ENCODE measurements at places on chromosomes 1 and 21.
A peak's percentile ranks its signal among the peaks of the same experiment; 100 is the strongest.

GRCh38 chr1:38727684-38728584 is 131.6 kb downstream of the RRAGC start:
- DNase-seq = peak; percentile 87

DNA sequence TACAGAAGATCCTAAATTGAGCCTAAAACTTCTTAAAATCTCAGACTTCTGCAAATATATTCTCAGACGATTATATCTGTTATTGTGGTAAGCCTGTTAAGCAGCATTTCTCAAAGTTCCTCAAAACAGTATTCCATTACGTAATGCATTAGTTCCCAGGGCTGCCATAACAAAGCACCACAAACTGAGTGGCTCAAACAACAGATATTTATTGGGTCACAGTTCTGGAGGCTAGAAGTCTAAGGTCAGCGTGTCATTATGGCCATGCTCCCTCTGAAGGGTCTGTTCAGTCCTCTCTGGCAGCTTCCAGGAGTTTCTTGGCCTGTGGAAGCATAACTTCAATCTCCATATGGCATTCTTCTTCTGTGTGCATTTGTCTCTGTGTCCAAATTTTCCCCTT is 103.5 kb upstream of the ST6GALNAC5 start:
- no peak for DNase-seq

GRCh38 chr1:145720878-145721671 is 1.8 kb downstream of the CD160 start:
- peak; percentile 4 for DNase-seq

DNA sequence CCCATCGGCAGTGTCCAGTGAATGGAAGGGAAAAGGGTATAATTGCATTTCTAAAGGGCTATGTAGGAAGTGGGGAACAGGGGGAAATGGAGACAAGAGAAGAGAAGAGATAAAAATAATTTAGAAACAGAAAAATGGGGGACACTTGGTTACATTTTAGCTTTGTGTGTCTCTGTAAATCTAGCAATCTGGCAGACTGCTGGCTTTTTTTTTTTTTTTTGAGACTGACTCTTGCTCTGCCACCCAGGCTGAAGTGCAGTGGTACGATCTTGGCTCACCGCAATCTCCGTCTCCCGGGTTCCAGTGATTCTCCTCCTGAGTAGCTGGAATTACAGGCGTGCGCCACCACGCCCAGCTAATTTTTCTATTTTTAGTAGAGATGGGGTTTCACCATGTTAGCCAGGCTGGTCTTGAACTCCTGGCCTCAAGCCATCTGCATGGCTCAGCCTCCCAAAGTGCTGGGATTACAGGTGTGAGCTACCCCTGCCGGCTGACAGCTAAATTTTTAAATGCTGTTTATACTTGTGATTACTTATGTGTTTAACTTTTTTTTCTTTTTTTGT is 53.4 kb downstream of the AGPAT3 start:
- no peak for DNase-seq

GRCh38 chr1:106676021-106676420 is 380.5 kb upstream of the PRMT6 start:
- no peak for DNase-seq

DNA sequence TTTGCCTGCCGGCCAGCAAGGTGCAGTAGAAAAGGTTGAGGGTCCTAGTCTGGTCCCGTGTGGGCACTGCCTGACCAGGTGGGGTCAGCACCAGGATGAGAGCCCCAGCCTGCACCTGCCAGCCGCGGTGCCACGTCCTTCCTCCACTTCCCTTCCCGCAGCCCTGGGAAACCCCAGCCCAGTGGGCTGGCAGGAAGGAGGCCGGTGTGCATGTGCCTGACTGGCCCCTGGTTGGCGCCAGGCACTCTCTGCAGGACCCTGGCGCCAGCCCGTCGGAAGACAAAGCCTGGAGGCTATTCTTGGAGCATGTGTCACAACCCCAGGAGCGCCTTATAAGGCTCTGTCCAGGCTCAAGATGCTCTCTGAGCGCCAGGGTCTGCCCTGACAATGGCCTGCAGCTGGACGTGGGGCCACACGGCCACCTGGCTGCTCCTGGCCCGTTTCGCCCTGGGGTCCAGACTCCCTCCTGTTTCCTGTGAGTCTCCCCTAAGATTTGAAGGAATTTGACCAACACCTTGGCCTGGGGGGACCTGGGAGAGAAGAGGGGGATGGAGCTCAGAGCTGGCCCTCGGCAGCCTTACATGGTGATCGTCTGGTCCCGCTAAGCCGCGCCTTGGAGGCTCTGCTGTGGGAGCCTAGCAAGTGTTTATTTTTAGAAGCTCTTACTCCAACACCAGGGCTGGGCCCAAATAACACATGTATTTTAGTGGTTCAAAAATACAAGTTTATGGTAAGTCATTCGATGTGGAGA is 31.9 kb upstream of the POFUT2 start:
- DNase-seq = peak; percentile 90

DNA sequence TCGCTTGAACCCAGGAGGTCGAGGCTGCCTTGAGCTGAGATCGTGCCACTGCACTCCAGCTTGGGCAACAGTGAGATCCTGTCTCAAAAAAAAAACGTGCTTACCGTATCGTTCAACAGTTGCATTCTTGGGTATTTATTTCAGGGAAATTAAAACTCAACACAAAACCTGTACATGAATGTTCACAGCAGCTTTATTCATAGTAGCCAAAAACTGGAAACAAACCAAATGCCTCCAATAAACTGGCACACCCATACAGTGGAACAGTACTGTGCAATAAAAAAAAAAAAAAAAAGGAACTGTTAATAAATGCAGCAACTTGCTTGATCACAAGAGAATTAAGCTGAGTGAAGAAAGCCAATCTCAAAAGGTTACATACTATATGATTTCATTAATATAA is 6.7 kb downstream of the KHDRBS1 start:
- no peak for DNase-seq

- DNase-seq = no peak
These were observed 490.1 kb upstream of the LRRC7 start for GRCh38 chr1:69077633-69078032.

DNA sequence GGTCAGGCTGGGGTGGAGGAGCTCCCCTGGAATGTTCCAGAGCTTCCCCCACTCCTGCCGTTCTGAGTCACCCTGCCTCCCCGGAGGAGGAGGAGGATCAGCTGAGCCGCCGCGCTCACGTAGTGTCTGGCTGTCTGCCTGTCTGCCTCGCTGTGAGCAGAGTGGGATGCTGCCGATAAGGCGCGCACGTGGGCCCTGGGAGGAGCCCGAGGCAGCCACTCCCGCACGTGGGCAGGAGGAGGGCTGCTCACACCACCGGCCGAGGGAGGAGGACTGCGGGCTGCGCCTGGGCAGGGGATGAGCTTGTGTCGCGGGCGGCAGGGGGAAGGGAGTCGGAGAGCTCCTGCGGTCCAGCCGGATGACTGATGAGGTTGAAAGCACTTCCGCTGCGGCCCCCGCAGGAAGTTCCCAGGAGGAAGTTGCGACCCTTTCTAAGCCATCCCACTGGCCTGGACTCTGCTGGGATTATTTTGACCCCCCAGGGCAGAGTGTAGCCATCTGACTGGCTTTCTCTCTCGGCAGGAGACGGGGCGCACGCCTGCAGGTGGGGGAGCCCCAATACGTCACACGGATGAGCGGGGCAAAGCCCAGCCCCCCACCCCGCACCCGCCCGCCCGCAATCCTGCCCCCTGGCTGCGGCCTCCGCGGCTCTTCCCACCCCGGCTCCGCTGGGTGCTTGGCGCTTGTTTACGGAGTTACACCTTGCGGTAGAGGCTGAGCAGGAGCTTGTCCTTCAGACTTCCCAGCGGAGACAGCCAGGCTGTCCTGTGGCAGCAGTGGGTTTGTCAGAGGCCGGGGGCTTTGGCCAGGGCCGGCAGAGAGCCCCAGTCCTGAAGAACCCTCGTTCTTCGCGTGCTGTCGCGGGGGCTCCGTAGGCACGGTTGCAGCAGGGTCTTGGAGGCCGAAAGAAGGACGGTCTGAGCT is 9.8 kb downstream of the PDXK start:
- peak; percentile 93 for DNase-seq

- DNase-seq = peak; percentile 14
These were observed 20.5 kb downstream of the RCSD1 start for GRCh38 chr1:167650269-167651160.

- DNase-seq = no peak
These were observed 308.3 kb upstream of the AJAP1 start for GRCh38 chr1:4346131-4346530.

GRCh38 chr21:46117586-46118315 is 19.8 kb downstream of the COL6A2 start:
- DNase-seq = no peak

DNA sequence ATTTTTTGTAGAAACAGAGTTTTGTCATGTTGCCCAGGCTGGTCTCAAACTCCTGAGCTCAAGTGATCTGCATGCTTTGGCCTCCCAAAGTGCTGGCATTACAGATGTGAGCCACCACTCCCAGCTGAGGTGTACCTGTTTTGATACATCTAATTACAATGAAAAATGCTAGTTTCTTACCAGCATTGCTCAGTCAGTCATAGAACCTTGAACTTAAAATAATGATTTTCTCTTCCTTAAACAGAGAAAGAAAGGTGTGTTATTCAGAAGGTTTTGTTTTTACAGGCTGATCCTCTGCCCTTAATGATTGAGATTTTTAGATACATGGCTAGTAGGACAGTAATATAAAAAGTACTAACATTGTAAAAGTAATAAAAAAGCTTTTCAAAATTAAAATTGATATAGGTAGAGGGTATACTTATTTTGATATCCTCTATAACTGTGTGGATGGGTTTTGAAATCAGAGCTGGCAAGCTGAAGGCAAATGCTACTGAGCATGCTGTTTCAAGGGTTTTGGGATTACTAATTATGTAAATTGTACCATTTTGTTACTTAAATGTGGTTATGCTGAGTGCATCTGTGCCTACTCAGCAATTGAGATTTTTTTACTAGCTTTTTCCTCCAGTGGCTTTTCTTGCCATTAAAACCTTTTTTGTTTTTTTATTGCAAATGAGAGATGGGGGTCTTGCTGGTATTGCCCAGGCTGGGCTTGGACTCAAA is 16.1 kb downstream of the PRRC2C start:
- no peak for DNase-seq

GRCh38 chr1:41766041-41766440 is 152.7 kb downstream of the HIVEP3 start:
- no peak for DNase-seq

- DNase-seq = no peak
These were observed 53.2 kb upstream of the B3GALNT2 start for GRCh38 chr1:235557495-235557894.

GRCh38 chr1:39381839-39382238 is 109.6 kb upstream of the BMP8A start:
- peak; percentile 89 for DNase-seq

- DNase-seq = peak; percentile 86
These were observed at the start of gene TMEM51 for GRCh38 chr1:15153184-15153841. Gene TMEM51, plus strand, starts transcription at chr1:15153747. Its CDS starts 61,341 bp downstream, at chr1:15215088.

DNA sequence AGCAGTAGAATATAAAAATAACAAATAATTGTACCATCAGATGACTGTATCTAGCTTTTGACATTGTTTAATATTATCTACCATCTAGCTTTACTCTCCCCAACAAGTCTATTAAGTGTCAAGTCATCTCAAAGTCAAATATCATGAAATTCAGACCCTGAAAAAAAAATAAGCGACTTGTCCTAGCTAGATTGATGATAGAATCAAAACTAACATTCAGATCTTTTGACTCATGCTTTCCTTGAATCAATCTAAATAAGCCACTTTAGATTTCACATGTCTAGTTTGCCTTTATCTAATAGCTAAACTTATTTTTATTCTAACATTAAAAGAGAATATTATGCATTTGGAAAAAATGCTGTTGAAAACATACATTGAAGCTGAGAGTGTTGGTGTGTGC is 35.4 kb downstream of the CRB1 start:
- DNase-seq = no peak

DNA sequence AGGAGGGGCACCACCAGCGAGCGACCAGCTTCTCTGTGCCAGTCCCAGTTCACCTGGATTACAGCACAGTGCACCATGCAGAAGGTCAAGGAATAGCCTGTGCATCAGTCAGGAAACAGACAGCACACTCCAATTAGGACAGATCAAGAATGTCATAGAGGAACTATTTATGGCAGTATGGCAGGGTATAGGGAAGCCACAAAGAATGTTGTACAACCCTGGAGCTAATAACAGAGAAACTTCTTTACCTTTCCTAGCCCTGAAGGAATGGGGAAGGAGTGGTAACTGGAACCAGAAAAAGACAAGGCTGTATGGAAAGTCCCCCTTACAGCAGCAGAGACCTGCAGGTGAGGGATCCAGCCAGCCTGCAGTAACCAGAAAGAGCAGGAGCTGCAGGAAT is 87.8 kb upstream of the USP24 start:
- no peak for DNase-seq

GRCh38 chr1:117059334-117059677 is 820 bp upstream of the TTF2 start:
- DNase-seq = no peak

GRCh38 chr1:9449976-9450696 is 89.1 kb upstream of the SLC25A33 start:
- DNase-seq = no peak

DNA sequence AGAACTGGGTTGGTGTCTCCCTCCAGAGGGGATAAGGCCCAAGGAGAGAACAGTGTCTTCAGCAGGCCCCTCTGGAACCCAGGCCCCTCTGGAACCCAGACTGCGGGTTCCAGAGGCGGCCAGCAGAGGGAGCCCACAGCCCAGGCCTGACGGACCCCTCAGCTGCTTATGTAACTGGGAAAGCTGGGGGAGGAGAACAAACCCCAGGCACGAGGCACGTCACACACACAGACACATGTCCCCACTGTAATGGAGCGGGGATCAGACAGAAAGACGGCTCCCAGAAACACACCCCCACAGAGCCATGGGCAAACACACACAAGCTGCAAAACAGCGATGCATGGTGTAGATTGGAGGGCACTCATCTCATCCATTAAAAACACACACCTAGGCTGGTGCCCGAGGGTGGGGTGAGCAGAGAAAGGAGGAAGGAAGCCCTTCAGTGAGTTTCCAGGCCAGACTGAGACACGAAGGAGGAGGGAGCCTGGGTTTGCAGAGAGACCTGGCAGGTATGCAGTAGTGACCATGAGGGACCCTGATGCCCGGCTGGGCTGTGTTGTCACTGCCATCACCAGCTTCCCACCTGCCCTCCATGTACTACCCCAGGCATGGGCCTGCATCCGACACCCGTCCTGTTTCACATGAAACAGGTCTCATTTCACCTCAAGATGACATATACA is 2.8 kb upstream of the IGSF8 start:
- peak; percentile 70 for DNase-seq

GRCh38 chr1:54136269-54136896 is 16.4 kb downstream of the CDCP2 start:
- DNase-seq = no peak

GRCh38 chr1:173056365-173056764 is 5.6 kb upstream of the TNFSF18 start:
- no peak for DNase-seq
